ENCODE measurements at places on chromosomes 4 and X. TPM values are rescaled to one million over a fixed set of nuclear protein-coding genes. Genes with fewer than 3 reads are reported as not detected.

DNA sequence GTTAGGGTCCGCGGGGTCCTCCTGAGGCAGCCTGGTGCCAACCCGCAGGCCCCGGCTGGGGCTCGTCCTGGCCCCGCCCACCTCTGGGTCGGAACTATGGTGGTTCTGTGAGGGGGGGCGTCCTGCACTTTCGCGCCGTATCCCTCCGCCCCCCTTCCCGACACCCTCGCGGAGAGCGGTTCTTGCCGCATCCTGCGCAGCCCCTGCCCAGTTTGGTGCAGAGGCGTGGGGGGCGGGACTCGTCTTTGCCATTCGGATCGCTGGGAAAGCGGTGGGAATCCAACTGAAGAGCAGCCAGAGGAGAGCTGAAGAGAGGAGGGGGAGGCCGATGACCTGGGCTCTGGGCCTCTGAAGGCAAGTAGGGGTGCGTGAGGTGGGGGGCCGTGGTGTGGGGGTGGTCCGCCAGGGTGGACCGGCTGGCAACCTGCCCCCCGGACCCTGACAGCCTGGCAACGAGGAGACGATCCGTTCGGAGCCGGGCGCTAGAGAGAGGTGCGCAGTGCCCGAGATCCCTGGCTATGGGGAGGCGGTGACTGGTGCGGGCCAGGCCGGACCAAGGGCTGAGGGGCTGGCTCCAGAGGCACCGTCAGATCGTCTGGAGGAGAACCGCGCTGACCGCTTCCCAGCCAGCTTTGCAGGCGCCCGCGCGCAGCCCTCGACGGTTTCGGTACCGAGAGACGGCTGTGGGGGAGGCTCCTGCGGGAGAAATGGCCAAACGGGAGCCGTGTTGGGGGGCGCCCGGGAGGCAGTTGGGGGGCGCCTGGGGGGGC, at the start of gene GPRASP1:
Gene GPRASP1, plus strand, starts transcription at position 242 of the 770 bp plus-strand sequence. CDS start 2,431 bp downstream, outside the sequence.
- peaks cover 2% of the 10 kb centered on the region for H3K4me1 ChIP-seq
- H3K36me3 ChIP-seq, result no peaks in the 10 kb centered on the region
- peak within 1 kb of the TSS; percentile 85 for H3K27ac ChIP-seq
- peak; percentile 86 for DNase-seq
- H3K27me3 ChIP-seq, result no peaks in the 10 kb centered on the region

- no peaks in the 10 kb centered on the region for H3K27me3 ChIP-seq
- H3K4me1 ChIP-seq, result peaks cover 4% of the 10 kb centered on the region
- H3K4me3 ChIP-seq, result no peak overlapping the region
- no peak for DNase-seq
- no peak overlapping the region for H3K27ac ChIP-seq
- no peaks in the 10 kb centered on the region for H3K36me3 ChIP-seq
Measured at GRCh38 chr4:85829276-85830051, 354.5 kb downstream of the ARHGAP24 start.

DNA sequence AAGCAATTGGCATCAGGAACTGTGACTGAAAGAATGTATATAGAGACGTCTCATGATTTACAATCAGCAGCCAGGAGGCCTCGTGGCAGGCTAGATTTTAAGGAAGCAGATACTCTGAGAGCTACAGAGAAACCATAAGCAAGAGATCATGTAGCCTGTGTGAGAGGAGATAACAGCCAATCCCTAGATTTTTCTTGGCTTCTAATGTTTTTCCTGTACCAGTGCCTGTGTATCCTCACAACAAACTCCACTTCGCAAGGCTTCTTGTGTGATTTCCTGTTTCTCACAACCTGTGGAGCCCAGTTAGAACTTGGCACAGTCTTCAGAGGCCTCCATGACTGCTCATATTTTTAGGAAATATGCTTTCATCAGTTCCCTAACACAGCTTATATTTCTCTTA, 147.9 kb downstream of the PTCHD1 start:
- H3K27ac ChIP-seq, result no peak overlapping the region
- no peak overlapping the region for H3K4me3 ChIP-seq

GRCh38 chr4:46503739-46504138, 113.8 kb upstream of the GABRA2 start:
- no peak overlapping the region for H3K27ac ChIP-seq
- no peak overlapping the region for H3K4me3 ChIP-seq
- no peaks in the 10 kb centered on the region for H3K4me1 ChIP-seq
- H3K36me3 ChIP-seq, result no peaks in the 10 kb centered on the region

DNA sequence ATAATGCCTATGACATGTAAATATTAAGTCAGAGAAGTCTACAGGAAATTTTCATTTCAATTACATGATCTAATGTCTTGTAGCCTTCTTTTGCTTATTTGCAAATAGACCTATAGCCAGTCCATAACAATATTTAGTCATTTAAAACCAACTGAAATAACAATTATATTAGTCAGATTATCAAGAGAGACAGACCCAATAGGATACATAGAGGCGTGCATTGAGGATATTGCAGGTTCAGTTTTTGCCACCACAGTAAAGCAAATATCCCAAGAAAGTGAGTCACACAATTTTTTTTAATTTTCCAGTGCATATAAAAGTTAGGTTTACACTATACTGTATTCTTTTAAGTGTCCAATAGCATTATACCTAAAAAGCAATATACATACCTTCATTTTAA, 349.7 kb upstream of the ATOH1 start:
- H3K4me3 ChIP-seq, result no peak overlapping the region
- H3K4me1 ChIP-seq, result no peaks in the 10 kb centered on the region
- no peaks in the 10 kb centered on the region for H3K27me3 ChIP-seq
- H3K27ac ChIP-seq, result no peak overlapping the region

GRCh38 chrX:8748855-8749254, 16.9 kb upstream of the ANOS1 start:
- no peaks in the 10 kb centered on the region for H3K27me3 ChIP-seq
- H3K4me1 ChIP-seq, result no peaks in the 10 kb centered on the region
- H3K27ac ChIP-seq, result no peak overlapping the region
- no peaks in the 10 kb centered on the region for H3K36me3 ChIP-seq
- H3K4me3 ChIP-seq, result no peak overlapping the region

- peaks cover 3% of the 10 kb centered on the region for H3K4me1 ChIP-seq
- H3K27me3 ChIP-seq, result no peaks in the 10 kb centered on the region
- DNase-seq, result no peak
- no peaks in the 10 kb centered on the region for H3K36me3 ChIP-seq
- no peak overlapping the region for H3K4me3 ChIP-seq
Measured at GRCh38 chrX:132482632-132483031, 6.2 kb downstream of the MBNL3 start.

DNA sequence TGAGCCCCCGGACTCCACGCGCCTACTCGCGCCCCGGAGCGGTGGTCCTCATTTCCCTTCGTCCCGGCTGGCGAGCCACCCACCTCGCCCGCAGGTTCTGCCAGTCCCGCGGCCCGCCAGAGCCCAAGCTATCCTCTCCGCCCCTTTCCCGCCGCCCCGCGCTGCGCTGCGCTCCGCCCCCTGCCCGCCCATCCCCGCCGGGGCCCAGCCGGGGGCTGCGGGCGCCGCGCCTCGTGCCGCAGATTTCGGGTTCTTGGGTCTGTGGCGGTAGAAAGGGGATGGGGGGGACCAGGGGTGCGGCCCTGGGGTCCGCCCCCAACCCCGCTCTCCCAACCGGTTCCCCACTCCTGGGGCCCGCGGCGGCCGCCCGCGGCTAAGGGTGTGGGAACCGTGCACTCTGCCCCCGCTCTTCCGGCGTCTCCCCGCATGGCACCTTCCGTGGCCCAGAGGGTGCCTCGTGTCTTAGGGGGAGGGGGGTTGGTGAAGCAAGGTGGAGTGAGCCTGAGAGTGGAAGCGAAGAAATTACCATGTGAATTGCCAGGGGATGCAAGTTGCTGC, 650.8 kb upstream of the DIPK2B start:
- no peak overlapping the region for H3K27ac ChIP-seq
- peak; percentile 46 for DNase-seq
- no peaks in the 10 kb centered on the region for H3K4me1 ChIP-seq
- no peaks in the 10 kb centered on the region for H3K36me3 ChIP-seq

- DNase-seq, result no peak
- no peaks in the 10 kb centered on the region for H3K27me3 ChIP-seq
- H3K27ac ChIP-seq, result no peak overlapping the region
- H3K4me3 ChIP-seq, result no peak overlapping the region
Measured at GRCh38 chrX:15911734-15912550, 57.3 kb upstream of the AP1S2 start.

DNA sequence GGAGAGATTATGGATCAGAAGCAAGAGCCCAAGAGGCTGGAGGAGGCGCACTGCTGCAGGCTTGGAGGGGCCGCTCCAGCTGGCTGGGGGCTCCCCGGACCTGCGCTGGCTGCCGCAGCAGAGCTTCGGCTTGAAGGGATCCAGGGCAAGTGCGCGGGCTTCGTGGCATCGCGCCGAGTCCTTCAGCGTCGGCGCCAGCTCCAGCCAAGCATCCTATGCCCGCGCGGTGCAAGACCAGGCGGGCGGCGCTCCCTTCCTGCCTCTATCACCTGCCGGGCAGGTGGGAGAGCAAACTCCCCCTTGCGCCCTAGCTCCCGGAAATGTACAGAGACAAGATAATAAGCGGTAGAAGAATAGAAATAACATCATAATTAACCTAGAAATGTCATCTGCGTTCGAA, 10.5 kb upstream of the UCP1 start:
- no peak overlapping the region for H3K4me3 ChIP-seq
- no peaks in the 10 kb centered on the region for H3K36me3 ChIP-seq
- no peaks in the 10 kb centered on the region for H3K4me1 ChIP-seq
- no peaks in the 10 kb centered on the region for H3K27me3 ChIP-seq

DNA sequence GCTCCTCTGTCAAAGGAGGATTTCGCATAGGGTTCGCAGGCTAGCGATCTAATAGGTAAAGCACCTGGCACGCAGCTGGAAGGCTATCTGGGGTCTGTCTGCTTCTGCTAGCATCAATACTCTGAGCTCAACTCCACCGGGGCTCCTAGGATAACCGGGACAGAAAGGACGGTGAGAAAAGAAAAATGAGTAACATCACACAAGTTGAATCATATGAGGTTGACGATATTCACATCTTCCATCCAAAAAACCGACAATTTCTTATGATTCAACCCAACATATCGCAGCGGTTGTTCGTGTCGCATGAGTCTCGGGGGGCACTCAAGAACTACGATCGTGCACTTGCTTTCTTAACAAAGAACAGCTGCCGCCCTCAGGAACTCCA, 1.8 kb downstream of the PROM1 start:
- H3K4me1 ChIP-seq, result peaks cover 12% of the 10 kb centered on the region
- DNase-seq, result no peak
- peak overlapping the region; percentile 38 for H3K4me3 ChIP-seq
- H3K27ac ChIP-seq, result no peak overlapping the region
- H3K27me3 ChIP-seq, result no peaks in the 10 kb centered on the region

DNA sequence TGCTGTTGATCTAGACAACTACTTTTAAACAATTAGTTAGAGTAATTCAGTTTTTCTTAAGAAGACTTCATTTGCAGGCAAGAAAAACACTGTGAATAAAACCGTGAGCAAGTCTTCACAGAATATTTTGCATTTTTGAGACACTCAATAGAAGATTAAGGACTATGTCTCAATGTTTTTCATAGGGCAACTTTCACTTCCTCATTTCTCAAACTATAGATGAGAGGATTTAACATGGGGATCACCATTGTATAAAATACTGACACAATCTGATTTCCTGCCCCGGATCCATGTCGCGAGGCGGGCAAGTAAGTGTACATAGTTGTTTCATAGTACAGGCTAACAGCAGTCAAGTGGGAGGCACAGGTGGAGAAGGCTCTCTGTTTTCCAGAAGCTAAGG, 108.8 kb upstream of the IGSF1 start:
- no peaks in the 10 kb centered on the region for H3K4me1 ChIP-seq
- no peaks in the 10 kb centered on the region for H3K36me3 ChIP-seq
- no peaks in the 10 kb centered on the region for H3K27me3 ChIP-seq
- no peak overlapping the region for H3K4me3 ChIP-seq
- DNase-seq, result no peak

- DNase-seq, result no peak
- no peak overlapping the region for H3K4me3 ChIP-seq
- no peaks in the 10 kb centered on the region for H3K36me3 ChIP-seq
- H3K4me1 ChIP-seq, result no peaks in the 10 kb centered on the region
Measured at GRCh38 chr4:42390622-42391354, 6.5 kb upstream of the SHISA3 start.

- H3K27me3 ChIP-seq, result no peaks in the 10 kb centered on the region
- no peak overlapping the region for H3K4me3 ChIP-seq
- no peaks in the 10 kb centered on the region for H3K36me3 ChIP-seq
Measured at GRCh38 chr4:164484551-164484950, 269.4 kb upstream of the SMIM31 start.

RENBP gene
- 1.6 TPM for total RNA-seq

NR3C2 gene
- 25.9 TPM for total RNA-seq

HAND2 gene
- 99.9 TPM for total RNA-seq
